ENCODE measurements at places on chromosomes 7 and 10. TPM values are rescaled to one million over a fixed set of nuclear protein-coding genes. Genes with fewer than 3 reads are reported as not detected.

DNA sequence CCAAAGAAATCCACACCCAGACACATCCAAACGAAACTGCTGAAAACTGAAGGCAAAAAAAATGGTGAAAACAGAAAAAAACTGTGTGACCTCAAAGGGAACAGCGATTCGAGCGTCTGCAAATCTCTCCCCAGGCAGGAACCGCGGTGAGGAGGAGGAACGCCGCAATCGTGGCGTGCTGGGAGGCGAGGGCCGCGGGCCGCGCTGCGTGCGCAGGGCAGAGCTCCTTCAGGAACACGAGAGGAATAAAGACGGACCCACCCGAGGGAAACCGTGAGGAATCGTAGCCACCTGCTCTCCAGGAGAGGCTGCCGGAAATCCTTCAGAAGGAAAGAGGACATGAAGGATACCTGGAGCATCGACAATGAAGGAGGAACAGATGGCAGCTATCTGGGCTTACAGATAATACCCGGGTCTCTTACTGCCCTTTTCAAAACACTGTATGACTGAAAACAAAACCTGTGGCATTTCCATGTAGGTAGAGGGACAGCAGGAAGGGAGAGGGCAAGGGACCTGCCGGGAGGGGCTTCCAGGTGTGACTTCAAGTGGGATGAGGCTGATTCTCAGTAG, 266.0 kb downstream of the MAD1L1 start:
- no peak for ATAC-seq

- no peak for ATAC-seq
Measured at GRCh38 chr10:119501690-119502089, 40.8 kb downstream of the RGS10 start.

GRCh38 chr7:137521451-137521850, 177.9 kb upstream of the PTN start:
- no peak for ATAC-seq

- ATAC-seq: no peak
Measured at GRCh38 chr7:158366916-158367633, 220.5 kb downstream of the PTPRN2 start.

GRCh38 chr10:47326927-47327330, 4.7 kb downstream of the GDF2 start:
- no peak for ATAC-seq

GRCh38 chr10:126568809-126569385, 101.6 kb downstream of the C10orf90 start:
- ATAC-seq: no peak

Gene VIPR2
- 1.4 TPM for total RNA-seq

GRCh38 chr7:92992932-92993331, 124.8 kb downstream of the SAMD9 start:
- no peak for ATAC-seq

Gene FAM20C
- 18.2 TPM for total RNA-seq

GRCh38 chr7:12210179-12211053, 678 bp upstream of the TMEM106B start:
- peak; percentile 49 for ATAC-seq

GRCh38 chr7:80491462-80491861, 20.4 kb downstream of the GNAT3 start:
- no peak for ATAC-seq

DNA sequence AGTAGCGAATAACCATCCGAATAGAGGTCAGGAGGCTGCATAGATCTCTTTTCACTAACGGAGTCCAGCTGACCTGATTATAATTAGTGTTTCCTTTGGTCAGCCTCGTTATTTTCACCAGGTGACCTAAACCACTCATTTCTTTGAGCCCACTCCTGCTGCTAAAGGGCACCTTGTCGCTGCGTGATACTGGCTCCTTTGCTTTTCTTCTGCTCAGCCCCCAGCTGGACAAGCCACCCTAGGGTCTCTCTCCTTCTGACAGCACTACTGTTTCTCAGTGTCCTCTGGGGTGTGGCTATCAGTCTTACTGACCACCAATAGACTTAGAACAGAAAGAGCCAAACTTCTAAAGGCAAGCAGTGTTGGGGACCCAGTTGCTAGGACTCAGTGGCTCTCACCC, 2.7 kb upstream of the IGFBP3 start:
- ATAC-seq: no peak

- ATAC-seq: peak; percentile 64
Measured at GRCh38 chr7:137846827-137847567, at the start of gene DGKI. DGKI (minus strand) TSS chr7:137846974.

Gene PRR15
- total RNA-seq: 0.71 TPM

- ATAC-seq: no peak
Measured at GRCh38 chr7:142088022-142088714, 23.4 kb upstream of the MGAM2 start.

GRCh38 chr10:121335386-121335925, 262.8 kb downstream of the FGFR2 start:
- ATAC-seq: no peak

Gene FAM180A
- total RNA-seq: not detected

Gene HHEX
- total RNA-seq: 2.9 TPM

Gene SPDYE18
- 0.64 TPM for total RNA-seq

DNA sequence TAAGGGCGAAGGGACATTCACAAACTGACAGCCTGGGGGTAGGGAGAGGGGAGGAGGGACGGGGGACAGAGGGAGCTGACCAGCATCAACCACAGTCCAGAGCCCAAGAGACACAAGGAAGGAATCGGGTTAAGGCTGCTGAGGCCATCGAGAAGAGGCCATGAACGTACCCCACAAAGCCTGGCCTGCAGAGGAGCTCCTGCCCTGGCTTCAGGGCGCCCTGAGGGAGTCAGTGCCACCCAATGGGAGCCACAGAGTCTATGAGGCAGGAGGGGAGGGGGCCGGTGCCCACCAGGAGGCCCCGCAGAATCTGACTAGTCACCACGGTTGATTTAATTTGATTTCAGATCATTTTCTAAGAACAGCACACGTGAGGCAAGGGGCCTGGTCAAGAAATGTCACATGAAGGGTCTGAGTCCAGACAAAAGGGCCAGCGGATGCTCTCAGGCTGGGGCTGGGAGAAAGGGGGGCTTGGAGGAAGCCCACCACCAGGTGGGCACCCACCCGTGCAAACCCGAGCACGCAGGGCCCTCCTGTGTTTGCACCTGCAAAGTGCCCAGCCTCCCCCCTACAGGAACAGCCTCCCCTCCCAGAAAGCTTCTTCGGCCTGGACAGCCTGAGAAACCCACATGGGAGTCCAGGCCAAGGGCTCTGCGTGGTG, 40.4 kb downstream of the CAMK2B start:
- no peak for ATAC-seq

DNA sequence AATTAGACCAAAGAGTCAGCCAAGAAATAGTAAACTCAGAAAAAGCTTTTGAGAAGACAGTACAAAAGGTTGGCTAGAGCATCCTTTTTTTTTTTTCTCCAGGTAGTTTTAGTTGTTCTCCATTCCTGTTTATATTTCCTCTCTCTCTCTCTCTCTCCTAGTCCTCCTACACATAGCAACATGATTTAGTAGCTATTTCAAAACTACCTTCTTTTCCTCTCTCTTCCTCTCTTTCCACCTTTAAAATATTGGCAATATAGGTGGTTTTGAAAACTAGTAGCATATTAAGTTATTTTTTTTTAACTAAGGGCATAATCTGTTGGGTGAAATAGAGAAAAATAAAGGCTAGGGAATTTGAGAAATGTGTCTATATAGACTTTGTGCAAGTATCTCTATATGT, 5.0 kb downstream of the SKIDA1 start:
- no peak for ATAC-seq
